A549 treated with AZD2906 at 1 μM for 4 hours (cell line): ENCODE measurements at places on chromosomes 2 and 18. TPM values are rescaled to one million over a fixed set of nuclear protein-coding genes. Genes with fewer than 3 reads are reported as not detected.

Gene REG3G
- not detected in 5 replicates for total RNA-seq

Gene CLEC4F
- total RNA-seq, result not detected in 5 replicates

Gene MEMO1
- 73.1 to 88.6 TPM (median 74.5 TPM) in 5 replicates for total RNA-seq

Gene PRSS56
- 0.06 to 0.17 TPM (median 0.09 TPM) in 5 replicates for total RNA-seq

Gene NTSR2
- 0.05 to 0.08 TPM in 2 of 5 replicates, not detected in the others for total RNA-seq

Gene IL36RN
- 0.02 to 0.11 TPM (median 0.02 TPM) in 3 of 5 replicates, not detected in the others for total RNA-seq

Gene CCDC178
- total RNA-seq, result not detected in 5 replicates

Gene ERFE
- total RNA-seq, result 5.8 to 8.7 TPM (median 7.8 TPM) in 5 replicates

Gene SLC4A3
- total RNA-seq, result 2.0 to 3.8 TPM (median 2.9 TPM) in 5 replicates

Gene MRPL53
- total RNA-seq, result 93.9 to 164 TPM (median 141 TPM) in 5 replicates

Gene FOXI3
- total RNA-seq, result 0.05 to 0.06 TPM (median 0.05 TPM) in 4 of 5 replicates, not detected in the other

Gene CYBRD1
- total RNA-seq, result 24.8 to 32.5 TPM (median 30.7 TPM) in 5 replicates

Gene ITPRIPL1
- total RNA-seq, result not detected in 5 replicates

Gene DNAJC5G
- total RNA-seq, result not detected in 5 replicates

Gene STAMBP
- 47.5 to 53.5 TPM (median 51.6 TPM) in 5 replicates for total RNA-seq

Gene GAL3ST2
- total RNA-seq, result 0.11 to 0.37 TPM (median 0.25 TPM) in 5 replicates

Gene LAMA1
- total RNA-seq, result 0.06 to 0.16 TPM (median 0.09 TPM) in 5 replicates

Gene VWC2L
- not detected in 5 replicates for total RNA-seq

Gene PDE1A
- 0.15 to 0.30 TPM (median 0.19 TPM) in 5 replicates for total RNA-seq

Gene KLHL29
- total RNA-seq, result 4.9 to 6.8 TPM (median 5.7 TPM) in 5 replicates

Gene CREG2
- total RNA-seq, result 6.2 to 12.4 TPM (median 10.5 TPM) in 5 replicates

Gene PSMA8
- total RNA-seq, result not detected in 5 replicates

Gene PDE11A
- 0.24 to 0.50 TPM (median 0.38 TPM) in 5 replicates for total RNA-seq

Gene NAT8
- not detected in 5 replicates for total RNA-seq

Gene CCDC93
- 11.2 to 14.6 TPM (median 13.0 TPM) in 5 replicates for total RNA-seq

Gene ALLC
- total RNA-seq, result 0.08 TPM in 1 of 5 replicates, not detected in the others

Gene PCARE
- total RNA-seq, result not detected in 5 replicates

Gene TRIM54
- 0.82 to 1.2 TPM (median 0.95 TPM) in 5 replicates for total RNA-seq

Gene DOK1
- total RNA-seq, result 3.4 to 4.9 TPM (median 4.4 TPM) in 5 replicates
